Activated CD8-positive, alpha-beta memory T cell treated with anti-CD3 and anti-CD28 coated beads for 48 hours (primary cell): ENCODE measurements at places on chromosomes 1 and 21.

DNA sequence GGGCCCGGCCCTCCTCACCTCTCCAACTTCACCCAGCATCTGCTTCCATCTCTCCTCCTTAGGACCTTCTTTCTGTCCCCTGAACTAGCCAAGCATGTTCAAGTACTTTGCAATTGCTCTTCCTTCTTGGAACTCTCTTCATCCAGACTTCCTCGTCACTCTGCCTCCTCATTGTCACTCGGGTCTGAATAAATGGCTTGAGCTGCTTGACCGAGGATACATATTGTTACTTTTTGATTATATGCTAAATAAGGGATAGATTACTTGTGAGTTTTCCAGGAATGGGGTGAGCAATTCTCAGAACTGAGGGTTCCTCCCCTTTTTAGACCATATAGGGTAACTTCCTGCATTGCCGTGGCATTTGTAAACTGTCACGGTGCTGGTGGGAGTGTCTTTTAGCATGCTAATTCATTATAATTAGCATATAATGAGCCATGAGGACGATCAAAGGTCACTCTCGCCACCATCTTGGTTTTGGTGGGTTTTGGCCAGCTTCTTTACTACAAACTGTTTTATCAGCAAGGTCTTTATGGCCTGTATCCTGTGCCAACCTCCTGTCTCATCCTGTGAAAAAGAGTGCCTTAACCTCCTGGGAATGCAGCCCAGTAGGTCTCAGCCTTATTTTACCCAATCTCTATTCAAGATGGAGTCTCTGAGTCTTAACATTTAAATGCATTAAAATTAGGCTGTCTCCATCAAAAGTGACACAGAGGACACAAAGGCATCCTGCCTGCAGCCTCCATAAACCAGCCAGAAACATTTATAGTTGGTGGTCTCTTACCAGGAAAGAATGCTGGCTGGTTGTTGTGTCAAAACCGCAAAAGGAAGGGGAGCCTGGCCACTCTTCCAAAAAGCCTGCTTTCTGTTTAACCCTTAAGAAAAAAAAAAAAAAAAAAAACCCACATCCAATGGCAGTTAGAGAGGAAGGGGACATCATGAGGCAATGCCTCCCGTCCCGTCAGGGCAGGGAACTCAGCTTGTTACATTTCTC, 179.3 kb downstream of the KAZN start:
- DNase-seq: no peak

- no peak for DNase-seq
Observed at GRCh38 chr1:210092366-210092765, 140.2 kb upstream of the SERTAD4 start.

- DNase-seq: no peak
Observed at GRCh38 chr1:168365719-168366479, 85.2 kb downstream of the TBX19 start.

DNA sequence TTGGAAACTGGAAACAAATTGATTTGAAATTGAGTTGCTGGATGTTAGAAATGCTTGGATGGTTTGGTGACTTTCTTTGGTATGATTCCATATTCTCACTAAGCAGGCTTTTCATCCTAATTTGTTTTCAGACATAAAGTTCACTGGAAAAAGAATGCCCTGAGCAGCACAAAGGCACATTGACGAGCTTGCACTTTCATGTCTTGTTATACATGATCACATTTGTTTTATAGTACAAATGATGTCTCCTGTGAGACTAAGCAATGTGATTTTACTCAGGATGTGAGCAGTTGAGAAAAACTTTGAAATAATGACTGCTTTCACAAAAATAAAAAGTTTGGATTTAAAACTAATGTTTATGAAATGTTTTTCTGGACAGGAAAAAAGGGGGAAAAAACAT, 63.6 kb downstream of the KCNT2 start:
- DNase-seq: no peak

- DNase-seq: no peak
Observed at GRCh38 chr1:18118078-18118477, 10.5 kb downstream of the IGSF21 start.

DNA sequence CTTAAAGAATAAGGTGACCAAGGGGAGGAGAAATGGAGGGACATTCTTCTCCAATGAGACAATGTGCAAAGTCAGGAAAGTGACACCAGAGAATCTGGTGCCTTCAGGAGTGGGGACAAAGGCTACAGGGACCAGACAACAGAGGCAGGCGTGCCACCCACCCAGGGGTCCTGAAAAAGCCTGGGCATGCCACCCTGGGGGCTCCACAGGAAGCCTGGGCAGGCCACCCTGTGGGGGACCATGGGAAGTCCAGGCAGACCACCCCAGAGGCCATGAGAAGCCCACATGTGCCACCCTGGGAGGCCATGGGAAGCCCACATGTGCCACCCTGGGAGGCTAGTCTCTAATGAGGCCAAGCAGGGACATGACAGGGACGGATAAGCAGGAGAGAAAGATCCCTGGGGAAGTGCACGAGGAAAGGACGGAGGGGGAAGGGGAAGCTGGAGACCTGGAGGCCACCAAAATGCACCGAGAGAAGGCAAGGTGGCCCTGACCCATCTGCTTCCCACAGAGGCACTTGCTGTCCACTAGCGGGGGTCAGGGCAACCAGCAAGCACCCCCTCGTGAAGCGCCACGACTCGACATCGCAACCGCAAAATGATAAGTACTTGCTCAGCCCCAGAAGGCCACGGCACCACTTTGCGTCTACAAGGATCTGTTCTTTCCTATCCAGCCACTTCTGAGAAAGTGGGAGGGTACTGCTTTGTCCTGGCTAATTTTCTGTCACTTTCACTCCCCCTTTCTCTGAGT, 7.2 kb upstream of the PDE9A start:
- no peak for DNase-seq

DNA sequence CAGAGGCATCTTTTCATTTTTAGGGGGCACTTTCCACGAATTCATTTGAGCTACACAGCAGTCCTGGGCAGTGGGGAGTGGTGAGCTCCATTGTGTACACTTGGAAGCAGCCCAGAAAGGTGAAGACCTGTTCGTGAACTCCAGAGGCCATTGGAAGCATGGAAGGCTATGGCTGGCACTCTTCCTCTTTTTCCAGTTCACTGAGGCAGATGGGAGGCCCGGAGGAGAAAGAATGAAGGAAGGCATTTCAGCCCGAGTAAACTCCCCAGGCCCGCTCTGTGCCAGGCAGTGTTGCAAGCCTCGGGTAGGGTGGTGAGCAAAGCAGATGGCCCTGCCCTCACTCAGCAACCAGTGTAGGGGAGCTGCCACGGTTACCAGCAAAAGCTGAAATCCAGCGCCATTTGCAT, 673 bp upstream of the DHCR24 start:
- DNase-seq: no peak

DNA sequence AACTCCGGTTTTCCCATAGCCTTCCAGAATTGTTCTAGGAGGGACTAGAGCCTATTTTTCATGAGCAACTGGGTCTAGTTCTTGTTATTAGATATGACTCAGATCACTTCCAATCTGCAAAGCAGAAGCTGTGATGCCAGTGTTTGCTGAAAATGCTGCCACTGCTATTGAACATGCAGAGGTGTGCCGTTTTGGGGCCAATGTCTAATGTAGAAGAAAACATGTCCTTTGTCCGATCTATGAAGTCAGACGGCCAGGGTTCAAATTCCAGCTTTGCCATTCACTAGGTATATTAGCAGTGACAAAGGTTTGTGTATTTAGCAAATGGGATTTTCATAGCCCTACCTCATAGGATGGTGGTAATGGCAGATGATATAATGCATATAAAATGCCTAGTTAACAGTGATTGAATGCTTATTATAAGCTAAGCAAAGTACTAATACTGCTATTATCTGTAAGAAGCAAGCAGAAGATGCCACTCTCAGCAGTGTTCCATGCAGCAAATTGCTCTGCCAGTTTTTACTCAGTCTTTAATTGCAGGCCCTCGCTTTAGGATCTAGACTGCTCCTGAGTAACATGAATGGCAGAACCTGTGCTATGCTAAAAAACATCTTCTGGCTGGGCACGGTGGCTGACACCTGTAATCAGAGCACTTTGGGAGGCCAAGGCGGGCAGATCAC, 40.1 kb upstream of the CXADR start:
- DNase-seq: no peak

- DNase-seq: no peak
Observed at GRCh38 chr1:90114521-90115141, 119.7 kb downstream of the ZNF326 start.

DNA sequence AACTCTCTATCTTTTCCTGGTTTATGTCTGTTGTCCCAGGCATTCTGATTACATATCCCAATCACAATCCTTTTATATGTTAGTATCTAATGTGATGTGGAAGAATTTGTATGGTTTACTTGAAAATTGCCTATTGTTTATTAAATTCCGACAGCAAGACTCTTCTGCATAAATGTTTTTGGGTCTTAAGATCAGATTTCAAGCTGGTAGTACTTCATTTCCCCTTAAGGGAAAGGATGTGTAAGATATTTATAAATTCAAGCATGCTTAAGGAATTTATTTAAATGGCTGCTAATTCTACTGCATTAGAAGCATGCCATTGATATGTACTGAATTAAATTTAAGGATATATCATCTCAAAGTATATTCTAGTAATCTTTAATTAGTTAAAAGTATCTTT, 20.4 kb upstream of the GPR88 start:
- no peak for DNase-seq

- no peak for DNase-seq
Observed at GRCh38 chr1:44806025-44806703, 987 bp downstream of the DYNLT4 start.

GRCh38 chr1:195332102-195332501, 1276.1 kb downstream of the KCNT2 start:
- no peak for DNase-seq

DNA sequence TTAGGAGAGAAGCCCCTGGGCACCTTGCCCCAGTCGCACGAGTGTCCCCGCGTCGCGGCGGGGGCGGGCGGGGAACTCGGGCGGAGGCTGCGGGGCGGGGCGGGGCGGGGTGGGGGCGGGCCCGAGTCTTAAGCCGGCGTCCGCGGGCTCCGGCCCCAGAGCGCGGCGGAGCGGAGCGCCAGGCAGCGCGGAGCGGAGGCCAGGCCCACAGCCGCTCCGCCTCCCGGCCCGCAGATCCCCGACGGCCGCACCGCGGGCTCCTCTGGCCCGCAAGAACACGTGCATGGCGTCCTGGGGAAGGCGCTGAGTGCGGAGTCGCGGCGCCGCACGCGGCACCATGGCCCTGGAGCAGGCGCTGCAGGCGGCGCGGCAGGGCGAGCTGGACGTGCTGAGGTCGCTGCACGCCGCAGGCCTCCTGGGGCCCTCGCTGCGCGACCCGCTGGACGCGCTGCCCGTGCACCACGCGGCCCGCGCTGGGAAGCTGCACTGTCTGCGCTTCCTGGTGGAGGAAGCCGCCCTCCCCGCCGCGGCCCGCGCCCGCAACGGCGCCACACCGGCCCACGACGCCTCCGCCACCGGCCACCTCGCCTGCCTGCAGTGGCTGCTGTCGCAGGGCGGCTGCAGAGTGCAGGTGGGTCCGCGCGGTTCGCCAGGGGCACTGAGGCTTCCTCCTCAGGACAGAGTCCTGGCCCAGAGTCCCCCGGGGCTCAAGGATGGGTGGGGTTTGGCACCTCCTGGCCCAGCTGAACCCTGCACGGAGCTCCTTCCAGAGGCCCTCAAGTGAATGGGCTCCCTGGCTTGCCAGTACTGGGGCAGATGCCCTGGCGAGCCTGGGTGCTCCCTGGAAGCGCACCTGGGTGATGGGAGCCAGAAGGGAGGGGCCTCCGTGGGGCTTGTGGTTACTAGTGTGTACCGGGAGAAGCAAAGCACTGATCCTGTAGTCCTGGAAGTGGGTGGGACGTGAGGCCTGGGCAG, at the start of gene ESPN:
ESPN (plus strand) TSS at position 158 of the 975 bp plus-strand sequence; CDS start at position 338, 180 bp downstream.
- no peak for DNase-seq

- DNase-seq: no peak
Observed at GRCh38 chr1:185279571-185279970, 37.5 kb downstream of the IVNS1ABP start.

- no peak for DNase-seq
Observed at GRCh38 chr1:55820501-55820900, 605.3 kb upstream of the USP24 start.

GRCh38 chr1:91314643-91315042, 90.0 kb downstream of the HFM1 start:
- DNase-seq: no peak

GRCh38 chr1:226588484-226588883, 39.9 kb downstream of the STUM start:
- no peak for DNase-seq
